Left renal cortex interstitium (tissue), 4 donors: ENCODE measurements at places on chromosomes 2 and 18.

DNA sequence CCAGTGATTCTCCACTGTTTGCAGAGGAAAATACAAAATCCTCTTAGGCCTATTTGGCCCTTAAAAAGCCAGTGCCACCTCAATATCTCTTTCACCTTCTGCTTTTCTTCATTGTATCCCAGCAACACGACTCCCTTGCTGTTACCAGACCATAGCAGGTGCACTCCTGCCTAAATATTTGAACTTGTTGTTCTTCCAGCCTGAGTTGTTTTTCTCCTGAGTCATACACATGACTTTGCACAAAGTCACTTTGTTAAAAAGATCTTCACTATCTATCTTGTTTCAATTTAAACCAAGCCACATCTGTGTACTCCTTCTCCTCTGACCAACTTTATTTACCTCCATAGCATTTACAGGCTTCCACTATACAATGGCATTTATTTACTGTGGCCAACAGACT lies 103.6 kb downstream of the LRRTM4 start:
- no peak for DNase-seq

DNA sequence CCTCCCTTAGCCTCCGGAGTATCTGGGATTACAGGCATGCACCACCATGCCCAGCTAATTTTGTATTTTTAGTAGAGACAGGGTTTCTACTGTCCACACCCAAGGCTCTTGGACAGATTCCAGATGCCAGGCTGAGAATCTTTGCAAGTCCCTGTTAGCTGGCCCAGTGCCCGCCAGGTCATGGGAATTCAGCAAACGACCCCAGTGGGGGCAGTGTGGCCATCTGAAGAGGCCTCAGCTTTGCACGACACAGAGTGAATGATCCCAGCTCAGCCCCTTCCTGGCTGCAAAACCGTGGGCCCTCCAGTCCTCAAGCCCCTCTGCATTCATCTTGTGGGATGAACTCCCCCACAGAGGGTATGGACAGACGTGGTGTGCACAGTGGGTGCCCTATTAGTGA lies 179.5 kb upstream of the ID2 start:
- no peak for DNase-seq

- no peak for DNase-seq
These were observed 36.7 kb downstream of the PRKD3 start for GRCh38 chr2:37287966-37288365.

- DNase-seq = no peak
These were observed 6.5 kb upstream of the CNDP2 start for GRCh38 chr18:74489676-74490075.

- DNase-seq = no peak
These were observed 136.1 kb upstream of the FANCL start for GRCh38 chr2:58377181-58377580.

GRCh38 chr2:72524071-72524470 lies 301.8 kb downstream of the EXOC6B start:
- DNase-seq = no peak

- no peak for DNase-seq
These were observed 117.6 kb upstream of the STK17B start for GRCh38 chr2:196289000-196289399.

DNA sequence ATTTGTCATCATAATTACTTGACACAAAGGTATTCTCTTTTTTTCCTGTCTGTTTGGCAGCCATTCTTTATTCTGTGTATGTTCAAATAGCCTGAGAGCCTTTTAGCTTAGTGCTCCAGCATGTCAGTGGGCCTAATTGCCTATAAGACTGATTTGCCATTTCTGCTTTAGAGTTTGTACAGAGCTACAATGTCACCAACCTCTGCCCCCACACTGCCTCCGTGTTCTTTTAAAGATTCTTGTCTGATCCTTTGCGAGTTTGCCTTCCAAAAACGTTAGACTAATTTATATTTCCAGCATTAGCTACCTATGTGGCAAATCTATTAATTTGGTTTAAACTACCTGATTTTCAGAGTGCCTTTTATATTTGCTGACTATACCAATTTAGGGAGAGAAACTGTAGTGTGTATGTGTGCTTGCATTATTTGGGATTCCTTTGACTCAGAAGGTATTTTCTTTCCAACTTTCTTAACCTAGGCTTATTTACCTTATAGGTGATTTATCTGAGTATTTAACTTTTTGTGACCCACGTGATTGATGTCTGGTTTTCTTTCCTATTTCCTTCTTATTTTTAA lies 70.8 kb downstream of the FAM117B start:
- no peak for DNase-seq

- no peak for DNase-seq
These were observed 244.7 kb upstream of the HS6ST1 start for GRCh38 chr2:128563348-128563687.

DNA sequence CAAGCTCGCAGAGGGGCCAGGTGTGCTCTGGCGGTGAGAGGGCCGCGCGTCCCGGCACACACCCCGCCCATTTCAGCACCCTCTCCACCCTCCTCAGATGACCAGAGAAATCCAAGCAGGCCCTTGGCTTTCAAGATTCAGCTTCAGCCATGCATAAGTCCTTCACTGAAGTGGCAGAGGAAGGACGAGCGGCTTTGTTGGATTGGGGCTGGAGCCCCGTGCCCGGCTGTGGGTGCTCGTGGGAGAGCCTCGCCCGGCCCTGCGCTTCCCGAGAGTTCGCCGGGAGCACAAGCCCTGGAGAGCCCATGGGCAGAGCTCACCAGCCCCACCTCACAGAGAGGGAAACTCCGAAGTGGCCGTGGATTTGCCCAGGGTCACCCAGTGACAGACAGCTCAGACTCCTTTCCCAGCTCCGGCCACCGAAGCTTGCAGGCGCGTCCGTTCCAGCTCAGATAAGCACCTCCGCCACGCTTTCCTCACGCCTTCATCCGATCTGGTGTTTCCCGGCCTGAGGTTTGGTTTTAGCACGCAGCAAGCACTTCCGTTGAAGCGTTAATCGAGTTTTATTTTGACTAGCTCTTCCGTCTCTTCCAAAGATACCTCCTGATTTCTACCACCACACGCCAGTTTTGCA lies 45.6 kb upstream of the MTCL1 start:
- no peak for DNase-seq
